ENCODE measurements at places on chromosomes 5 and 9.

DNA sequence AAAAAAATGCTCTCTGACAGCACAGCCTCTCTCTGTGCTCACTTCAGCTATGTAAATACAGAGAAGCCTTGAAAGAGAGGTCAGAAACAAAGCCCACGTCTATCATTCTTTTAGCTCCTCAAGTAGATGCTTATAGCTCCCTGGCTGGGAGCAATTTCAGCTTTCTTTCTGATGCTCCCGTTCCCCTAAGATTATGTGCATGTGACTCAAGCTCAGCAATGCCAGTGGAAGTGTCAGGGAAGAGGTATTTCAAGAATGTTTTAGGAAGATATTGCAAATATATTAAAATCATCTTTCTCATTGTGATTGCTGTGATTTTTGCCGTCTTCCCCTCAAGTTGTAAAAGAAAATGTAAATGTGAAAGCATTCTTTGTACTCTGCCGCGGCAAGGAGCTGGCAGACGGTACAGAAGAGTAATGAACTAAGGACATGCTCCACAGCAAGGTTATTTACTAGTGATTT, 1353.7 kb upstream of the ACO1 start:
- no peak for DNase-seq

DNA sequence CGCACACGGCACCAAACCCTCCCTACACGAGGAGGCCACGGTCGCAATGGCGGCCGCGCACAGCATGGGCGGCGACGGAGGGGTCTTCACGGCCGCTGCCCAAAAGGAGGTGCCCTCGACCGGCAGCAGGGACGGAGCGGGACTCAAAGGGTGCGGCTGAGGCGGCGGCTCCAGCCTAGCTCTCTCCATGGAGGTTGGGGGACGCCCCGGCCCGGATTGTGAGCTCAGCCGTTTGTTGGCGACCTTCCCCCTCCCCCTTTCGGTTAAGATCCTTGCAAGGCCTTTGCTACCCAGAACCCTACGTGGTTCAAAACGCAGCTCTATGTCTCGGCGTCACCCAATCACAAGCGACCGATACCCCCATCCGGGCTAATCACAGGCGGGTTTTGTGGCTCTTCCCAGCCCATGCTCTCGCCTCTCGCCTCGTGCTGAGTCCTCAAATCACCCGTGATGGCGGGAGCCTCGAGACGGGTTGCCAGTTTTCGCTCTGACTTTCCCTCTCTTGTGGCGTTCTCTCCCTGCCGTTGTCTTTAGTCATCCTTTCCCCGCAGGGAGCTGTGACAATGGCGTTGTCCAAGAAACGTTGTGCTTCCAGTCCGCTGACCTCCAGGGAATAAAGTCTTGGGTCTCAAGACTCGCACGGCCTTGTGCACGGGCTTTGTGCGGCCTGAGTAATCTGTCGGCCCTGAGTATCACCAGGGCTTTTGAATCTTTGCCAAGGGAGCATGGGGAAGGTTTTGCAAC, 19.5 kb downstream of the C5orf52 start:
- DNase-seq = no peak

GRCh38 chr9:105363837-105364236, 84.0 kb upstream of the FSD1L start:
- no peak for DNase-seq

DNA sequence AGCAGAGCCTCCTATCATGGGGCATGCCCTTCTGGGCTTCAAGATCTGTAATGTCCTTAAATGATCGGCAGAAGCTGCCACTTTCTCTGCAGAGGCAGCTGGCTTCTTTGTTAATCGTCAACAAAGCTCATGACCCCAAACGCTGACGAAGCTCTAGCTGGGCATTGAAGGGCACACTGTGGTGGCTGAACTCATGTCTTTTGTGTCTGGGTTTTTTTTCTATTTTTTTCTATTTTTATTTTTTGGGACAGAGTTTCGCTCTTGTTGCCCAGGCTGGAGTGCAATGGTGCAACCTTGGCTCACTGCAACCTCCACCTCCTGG, 65.2 kb upstream of the ASS1 start:
- no peak for DNase-seq

GRCh38 chr9:99222416-99223270, 561 bp downstream of the SEC61B start:
- no peak for DNase-seq

DNA sequence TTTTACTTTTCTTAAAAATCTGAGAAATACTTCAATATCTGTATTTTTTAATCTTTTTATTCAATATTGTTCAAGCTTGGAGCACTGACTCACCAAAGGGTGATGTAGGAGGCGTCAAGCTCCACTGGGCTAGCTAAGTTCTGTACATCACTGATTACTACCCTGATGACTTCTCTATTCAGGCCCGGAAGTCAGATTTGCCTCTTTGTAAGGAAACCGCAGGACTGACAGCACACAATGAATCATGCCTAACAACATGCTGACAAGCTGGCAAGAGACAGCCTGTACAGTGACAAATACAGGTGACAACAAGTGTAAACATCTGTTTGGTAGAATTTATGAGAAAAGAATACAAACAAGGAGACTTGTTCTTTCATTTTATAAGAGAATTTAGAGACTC, 627.9 kb upstream of the RORB start:
- DNase-seq = no peak

- peak; percentile 5 for DNase-seq
Observed at GRCh38 chr5:137141779-137142178, 357.3 kb downstream of the SPOCK1 start.

GRCh38 chr5:57411982-57412381, 70.6 kb downstream of the ACTBL2 start:
- DNase-seq = no peak

DNA sequence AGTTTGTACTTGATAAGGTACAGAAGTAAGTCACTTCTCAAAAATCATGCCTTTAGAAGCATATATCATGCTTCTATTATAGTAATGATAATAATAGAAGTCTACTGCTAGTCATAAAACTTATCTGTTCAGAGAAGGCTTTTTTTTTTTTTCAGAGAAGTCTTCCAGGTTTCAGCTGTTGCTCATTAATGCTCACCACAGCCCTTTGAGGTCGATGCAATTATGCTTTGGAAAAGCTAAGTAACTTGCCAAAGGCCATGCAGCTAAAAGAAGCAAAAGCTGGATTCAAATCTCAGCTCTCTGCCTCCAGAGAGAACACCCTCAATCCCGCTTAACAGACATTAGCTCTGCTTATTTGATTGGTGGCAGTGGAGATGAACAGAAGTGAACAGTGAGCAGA, 150.8 kb downstream of the DOCK8 start:
- DNase-seq = no peak

- DNase-seq = no peak
Observed at GRCh38 chr5:207599-207998, 10.4 kb downstream of the CCDC127 start.

- DNase-seq = no peak
Observed at GRCh38 chr5:119626086-119626485, 3.3 kb upstream of the FAM170A start.

Data from NCI-H446 treated with DMSO at 0.1 percent for 48 hours (cell line).